ENCODE measurements at places on chromosomes 3 and 15.
A peak's percentile ranks its signal among the peaks of the same experiment; 100 is the strongest.

GRCh38 chr3:23324745-23325144, 121.6 kb downstream of the UBE2E2 start:
- no peak for DNase-seq

DNA sequence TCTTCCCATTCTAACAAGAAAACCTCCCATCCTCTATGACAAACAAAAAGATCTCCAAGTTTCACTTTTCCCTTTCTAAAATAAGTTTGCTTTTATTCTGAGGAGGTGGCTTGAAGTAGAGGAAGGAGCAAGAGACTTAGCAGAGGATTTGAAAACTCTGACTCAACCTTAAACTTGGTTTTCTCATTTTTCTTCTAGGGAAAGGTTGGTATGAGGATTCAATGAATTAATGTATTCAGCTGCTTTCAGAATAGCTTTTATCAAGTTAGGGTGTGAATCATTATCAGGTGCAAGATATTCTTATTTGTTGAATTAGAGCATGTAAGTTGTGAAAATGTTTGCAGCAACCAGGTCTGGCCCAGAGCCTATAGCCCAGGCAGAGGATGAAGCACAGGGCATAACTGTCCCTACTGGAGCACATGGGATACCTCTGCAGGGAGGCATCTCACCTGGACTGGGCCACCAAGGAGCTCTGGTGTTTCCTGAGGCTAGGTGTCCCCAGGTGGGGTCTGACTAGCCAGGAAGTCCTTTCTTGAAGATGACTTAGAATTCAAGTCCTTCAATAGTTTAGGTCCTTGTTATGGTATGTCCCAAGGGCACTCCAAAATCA, 42.3 kb downstream of the SATB1 start:
- no peak for DNase-seq

GRCh38 chr15:75420698-75421097, 30.8 kb downstream of the SIN3A start:
- no peak for DNase-seq

DNA sequence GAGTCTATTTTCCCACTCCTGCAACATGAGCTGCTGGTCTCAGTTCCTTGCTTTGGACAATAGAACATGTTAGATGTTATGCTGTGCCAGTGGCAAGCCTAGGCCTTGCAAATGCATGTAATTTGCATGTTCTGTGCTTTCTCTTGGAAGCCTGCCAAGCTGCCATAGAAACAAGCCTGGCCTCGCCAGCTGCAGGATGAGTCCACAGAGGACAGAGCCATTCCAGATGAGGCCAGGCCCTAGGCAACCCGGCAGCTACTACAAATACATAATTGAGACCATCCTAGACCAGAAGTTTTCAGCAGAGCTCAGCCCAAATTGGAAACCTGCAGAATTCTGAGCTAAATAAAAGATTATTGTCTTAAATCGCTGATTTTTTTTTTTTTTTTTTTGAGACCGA, 39.6 kb downstream of the TRIM69 start:
- no peak for DNase-seq

DNA sequence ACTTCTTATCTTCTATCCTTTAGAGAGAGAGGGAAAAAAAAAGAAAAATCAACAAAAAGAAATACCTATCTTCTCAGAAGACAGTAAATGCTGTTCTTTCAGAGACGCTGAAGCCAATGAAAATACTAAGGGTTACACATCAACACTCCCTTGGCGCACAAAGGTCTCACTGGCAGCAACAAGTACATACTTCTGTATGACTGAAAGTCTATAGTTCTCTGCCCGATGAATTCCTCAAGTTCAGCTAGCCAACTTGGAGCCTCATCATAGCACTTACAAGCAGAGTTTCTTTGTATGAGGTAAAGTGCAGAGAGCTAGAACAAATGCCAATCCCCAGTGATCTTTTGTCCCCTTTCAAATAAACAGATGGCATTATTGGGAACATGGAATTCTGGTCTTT, 62.7 kb downstream of the CPNE4 start:
- DNase-seq = no peak

DNA sequence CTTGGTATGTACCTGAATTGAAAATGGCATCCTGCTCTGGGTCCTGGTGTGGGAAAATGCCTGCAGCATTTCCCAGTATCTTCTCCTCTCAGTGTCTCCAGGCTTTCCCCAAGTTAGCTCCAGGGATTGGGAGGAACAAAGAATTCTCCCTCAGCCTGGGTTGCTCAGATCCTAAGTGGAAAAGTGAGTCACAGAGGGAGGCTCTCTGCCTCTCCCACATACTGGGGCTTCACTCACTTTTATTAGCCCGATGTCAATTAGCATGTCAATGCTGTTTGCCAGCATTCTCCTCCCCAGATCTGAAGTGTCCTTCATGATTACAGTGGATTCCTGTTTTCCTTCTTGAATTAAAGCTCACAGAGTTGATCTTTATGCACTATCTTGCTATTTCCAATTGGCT, 655.0 kb downstream of the EPHA3 start:
- DNase-seq = no peak

DNA sequence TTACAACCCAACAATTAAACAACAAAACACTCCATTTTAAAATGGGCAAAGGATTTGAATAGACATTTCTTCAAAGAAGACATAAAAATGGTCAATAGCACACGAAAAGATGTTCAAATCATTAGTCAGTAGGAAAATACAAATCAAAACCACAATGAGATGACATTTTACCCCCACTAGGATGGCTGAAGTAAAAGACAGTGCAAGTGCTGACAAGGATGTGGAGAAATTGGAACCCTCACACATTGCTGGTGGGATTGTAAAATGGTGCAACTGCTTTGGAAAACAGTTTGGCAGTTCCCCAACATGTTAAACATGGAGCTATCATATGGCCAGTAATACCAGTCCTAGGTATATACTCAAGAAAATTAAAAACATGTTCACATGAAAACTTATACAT, 11.6 kb downstream of the GALNT15 start:
- no peak for DNase-seq

DNA sequence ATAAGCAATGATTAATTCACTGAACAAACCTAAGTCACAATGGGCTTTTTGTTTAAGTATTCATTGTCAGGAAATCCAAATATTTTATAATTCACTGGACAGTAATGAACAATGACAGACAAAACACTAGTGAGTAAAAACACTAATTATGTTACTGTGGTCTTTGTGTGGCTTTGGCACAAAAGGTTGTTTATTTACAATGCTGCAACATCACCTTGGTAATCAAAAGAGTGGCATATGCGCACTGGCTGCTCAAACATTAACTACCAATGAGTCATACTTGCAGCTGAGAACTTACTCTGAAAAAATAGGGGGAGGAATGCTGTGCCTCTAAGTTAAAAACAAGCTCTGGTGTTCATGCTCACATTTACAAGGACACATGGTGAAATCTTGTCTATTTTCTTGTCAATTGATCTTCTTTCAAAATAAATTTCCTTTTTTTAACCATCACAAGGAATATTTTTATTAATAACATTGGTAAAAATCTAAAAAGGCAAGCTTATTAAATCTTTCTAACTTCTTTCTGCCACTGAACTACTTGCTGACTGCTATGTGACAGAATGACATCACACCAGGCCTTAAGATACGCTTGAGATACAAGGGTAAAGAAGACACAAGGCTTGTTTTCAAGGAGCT, 85.2 kb upstream of the PPIB start:
- DNase-seq = peak; percentile 24

DNA sequence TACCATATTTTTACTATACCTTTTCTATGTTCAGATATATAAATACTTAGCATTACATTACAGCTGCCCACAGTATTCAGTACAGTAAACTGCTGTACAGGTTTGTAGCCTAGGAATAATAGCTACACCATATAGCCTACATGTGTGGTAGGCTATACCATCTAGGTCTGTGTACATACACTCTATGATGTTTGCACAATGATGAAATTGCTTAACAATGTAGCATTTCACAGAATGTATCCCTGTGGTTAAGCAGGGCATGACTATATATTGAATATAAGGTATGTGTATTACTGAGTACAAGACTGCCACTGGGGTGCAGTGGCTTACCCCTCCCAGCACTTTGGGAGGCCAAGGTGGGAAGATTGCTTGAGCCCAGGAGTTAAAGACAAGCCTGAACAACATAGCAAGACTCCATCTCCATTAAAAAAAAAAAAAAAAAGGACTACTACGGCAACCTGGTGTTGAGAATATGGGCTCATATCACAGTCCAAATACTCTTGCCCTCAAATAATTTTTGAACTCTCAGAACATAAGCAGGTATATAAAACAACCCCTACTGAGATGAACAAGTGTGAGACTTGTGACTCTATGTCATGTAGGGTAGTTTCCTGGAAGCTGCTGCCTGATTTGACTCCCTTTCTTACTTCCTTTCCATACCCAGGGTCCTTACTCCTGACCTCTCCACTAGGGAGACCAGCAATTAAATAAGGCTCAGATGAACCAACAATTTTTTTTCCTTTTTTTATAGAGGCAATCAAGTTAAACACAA, 4.8 kb downstream of the PPP1R14D start:
- no peak for DNase-seq

- no peak for DNase-seq
Observed at GRCh38 chr3:4533489-4534443, 40.6 kb downstream of the ITPR1 start.

DNA sequence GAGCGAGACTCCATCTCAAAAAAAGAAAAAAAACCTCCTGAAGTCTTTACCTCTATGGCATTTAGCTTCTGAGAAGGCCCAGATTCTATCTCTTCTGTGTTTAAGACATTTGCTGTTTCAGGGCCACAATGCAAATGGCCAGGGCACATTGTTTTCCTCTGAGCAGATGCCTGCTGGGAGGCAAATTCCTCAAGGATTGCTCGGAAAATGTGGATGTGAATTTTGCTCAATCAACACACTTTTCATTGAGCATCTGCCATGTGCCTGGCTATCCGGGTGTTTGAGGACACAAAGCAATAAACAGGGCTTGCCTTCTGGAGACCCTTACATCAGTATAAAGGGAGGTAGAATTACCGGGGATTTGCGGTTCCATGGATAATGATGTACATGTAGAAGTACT, 20.0 kb downstream of the TRIM71 start:
- DNase-seq = no peak

GRCh38 chr3:69306239-69307185, 79.4 kb downstream of the FRMD4B start:
- peak; percentile 63 for DNase-seq

DNA sequence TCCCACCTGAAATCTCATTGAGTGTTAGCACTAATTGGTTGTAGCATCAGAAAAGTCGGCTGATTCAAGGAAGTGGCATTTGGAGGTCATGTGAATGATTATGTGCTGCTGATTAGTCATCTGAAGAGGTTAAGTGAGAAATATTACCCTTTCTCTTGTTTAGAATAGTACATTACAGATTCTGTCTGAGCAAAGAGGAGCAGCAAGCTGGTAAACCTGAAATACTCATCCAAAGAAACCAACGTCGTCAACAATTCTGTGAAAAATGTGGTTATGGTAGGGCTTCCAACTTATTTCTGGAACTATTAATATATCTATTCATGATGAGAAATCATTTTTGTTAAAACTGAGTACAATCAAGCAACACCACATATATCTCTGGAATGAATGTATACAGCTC, 1024.9 kb downstream of the TUSC7 start:
- DNase-seq = no peak

- no peak for DNase-seq
Observed at GRCh38 chr3:19065027-19065426, 83.3 kb upstream of the KCNH8 start.

DNA sequence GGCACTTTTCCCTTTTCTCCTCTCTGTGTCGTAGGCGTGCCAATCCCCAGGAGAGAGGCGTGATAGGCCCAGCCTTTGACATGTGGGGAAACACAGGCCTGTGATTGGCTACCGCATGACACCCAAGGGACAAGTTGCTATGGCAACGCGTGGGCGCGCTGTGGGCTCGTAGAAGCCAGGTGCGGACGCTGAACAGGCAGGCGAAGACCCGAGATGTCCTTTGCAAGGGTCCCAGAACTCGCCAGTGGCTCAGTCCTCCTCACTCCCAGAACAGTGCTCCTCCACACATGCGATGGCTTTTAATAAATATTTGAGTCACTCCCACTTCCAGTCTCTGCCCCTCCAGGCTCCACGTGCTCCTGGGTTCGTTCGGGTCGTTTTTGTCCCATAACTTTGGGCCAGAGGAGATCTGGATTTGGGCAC, 4.2 kb downstream of the SLC51B start:
- peak; percentile 74 for DNase-seq

GRCh38 chr15:71757741-71758530, 52.4 kb upstream of the NR2E3 start:
- DNase-seq = no peak

GRCh38 chr3:116669576-116669975, 40.0 kb upstream of the TUSC7 start:
- no peak for DNase-seq

- no peak for DNase-seq
Observed at GRCh38 chr3:9021271-9022009, 58.2 kb upstream of the RAD18 start.

- DNase-seq = no peak
Observed at GRCh38 chr3:182149594-182149993, 437.9 kb downstream of the SOX2 start.
